Ecto neural progenitor cell (in vitro differentiated cells): ENCODE measurements at places on chromosomes 12 and 14.

- no peak for DNase-seq
Measured at GRCh38 chr12:84416626-84417025, 496.0 kb downstream of the SLC6A15 start.

DNA sequence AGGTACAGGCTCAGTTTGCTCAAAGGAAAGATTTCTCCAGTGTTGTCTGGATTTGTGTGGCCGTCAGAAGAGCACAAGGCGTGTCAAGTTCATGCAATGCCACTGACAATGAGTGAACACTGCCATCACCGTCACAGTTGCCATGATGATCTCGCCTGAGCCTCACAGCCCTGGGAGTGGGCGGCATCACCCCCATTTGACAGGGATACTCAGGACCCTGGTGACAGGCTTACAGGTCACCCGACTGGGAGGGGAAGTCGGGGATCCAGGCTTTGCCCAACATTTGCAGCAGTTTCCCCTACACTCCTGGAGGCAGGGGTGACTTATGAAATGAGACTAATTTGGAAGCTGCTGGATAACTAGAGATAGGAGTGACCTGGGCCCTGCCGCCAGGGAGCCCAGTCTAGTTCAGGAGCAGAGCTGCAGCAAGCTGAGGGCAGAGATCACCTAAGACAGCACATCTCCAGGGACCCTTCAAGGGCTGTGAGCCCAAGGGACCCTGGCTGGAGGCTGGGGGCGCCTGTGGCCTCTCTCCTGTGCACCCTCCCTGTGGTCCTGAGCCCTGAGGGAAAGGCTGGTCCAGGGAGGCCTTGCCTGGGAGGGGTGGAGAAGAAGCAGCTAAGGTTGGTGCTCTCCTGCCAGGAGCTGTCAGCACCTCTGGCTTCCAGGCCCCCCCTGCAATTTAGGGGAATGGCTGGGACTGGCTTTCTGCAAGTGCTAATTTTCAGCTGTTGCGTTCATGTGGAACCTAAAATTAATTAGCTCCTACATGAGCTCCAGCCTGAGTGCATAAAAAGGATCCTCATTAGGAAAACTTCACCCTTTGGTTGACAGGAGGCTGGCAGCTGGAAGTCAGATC is 32.4 kb upstream of the BEGAIN start:
- DNase-seq: no peak

GRCh38 chr12:31650918-31651317 is 8.6 kb upstream of the ETFBKMT start:
- DNase-seq: no peak

DNA sequence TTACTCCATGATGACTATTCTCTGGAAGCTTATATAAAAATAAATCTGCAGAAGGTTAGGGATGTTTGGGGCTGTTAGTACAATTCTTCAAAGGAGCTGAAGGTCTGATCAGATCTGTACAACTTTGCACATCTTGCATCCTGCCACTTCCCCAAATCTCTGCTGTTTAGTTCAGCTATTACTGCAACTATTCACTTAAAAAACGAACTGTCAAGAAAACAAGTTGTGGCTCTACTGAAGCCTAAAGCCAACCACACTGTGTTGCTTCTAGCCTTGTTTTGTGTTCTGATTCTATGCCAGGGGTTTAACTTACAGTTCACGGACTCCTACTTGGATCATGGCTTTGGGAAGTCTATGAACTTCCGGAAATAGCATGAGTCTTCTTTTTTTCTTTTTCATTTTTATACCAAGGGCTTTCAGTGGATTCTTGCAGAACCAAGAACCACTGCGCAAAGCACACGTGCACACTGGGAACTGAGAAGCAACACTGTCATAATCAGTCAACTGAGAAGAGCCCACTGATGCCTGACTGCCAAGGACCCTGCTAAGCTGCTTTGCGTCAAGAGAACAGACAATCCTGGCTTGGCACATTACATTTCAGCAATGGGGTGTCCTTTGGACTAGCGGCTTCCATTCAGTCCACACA is 66.3 kb upstream of the EEA1 start:
- no peak for DNase-seq

GRCh38 chr12:15547691-15548090 is 225.4 kb downstream of the PTPRO start:
- no peak for DNase-seq

- no peak for DNase-seq
Measured at GRCh38 chr14:67952786-67953185, 133.2 kb downstream of the RAD51B start.

- DNase-seq: no peak
Measured at GRCh38 chr12:25263594-25263993, 12.9 kb upstream of the KRAS start.

GRCh38 chr12:109595321-109595902 is 21.8 kb downstream of the MVK start:
- no peak for DNase-seq

DNA sequence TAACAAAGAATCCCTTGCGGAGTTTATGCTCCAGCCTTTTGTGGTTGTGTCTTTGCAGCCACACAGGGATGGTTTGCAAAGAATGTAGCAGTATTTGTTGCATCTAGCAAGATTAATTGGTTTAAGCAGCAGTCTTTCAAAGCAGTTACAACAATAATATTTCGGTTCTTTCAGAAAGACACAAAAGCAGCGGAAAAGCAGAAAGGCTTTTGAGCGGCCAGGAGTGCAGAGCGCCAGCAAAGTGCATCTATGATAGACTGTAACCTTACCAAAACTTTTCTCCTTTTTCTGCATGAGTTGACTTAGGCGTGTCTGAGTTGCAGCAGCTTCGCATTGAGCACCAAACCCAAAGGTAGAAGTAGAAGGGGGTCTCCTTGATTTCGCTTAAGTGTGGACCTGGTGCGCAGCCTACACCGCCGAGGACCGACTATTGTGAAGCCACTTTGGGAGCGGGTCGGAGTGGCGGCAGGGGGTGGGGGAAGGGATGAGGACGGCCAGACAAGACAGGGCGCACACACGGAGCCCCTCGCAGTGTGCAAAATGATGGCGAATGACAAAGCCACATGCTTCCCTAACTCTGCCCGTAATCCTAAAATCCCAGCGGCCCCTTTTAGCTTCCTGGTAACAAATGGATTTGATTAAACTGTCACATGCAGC is 1.2 kb downstream of the LMO3 start:
- DNase-seq: peak; percentile 73

DNA sequence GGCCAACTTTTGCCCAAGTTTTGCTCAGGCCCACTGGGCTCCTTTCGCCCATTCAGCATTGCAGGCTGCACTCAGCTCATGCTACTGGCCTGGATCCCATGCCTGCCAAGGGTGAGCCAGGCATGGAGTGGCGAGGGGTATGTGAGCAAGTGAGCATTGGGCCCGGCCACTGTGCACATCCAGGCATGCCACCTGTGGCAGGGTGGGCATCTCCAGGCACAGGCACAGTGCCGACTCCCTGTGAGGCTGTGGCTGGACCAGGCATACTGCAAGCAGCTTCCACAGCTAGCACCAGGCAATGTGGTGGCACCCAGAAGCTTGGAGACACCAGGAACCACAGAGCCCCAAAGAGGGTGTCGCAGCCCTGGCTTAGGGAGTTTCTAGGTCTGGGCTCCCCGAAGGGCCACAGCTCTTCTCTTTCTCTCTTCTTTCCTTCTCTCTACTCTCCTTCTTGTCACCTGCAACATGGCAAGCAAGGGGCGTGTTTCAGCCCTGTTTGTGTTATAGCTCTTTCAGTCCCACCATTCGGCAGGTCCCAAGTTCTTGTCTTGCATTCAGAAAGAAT is 15.6 kb downstream of the FAM186A start:
- DNase-seq: no peak

GRCh38 chr12:122918827-122919226 is 22.9 kb upstream of the VPS37B start:
- no peak for DNase-seq

DNA sequence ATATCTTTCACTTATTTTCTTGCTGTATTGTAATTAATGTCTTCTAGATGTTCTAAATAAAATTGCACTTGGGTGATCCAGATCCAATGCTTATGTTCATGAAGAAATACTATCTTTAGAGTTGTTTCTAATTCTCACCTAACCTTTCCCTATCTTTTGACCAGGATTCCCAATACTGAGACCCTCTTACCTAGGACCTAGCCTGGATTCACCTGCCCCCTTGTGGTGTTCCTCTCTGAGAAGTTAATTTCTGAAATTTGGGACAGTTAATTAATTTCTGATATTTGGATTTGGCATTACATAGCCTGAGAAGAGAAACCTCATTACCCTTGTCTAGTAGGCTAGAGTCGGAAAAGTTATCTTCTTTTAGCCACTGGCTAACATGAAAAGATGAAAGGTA is 29.5 kb downstream of the FOXA1 start:
- no peak for DNase-seq

DNA sequence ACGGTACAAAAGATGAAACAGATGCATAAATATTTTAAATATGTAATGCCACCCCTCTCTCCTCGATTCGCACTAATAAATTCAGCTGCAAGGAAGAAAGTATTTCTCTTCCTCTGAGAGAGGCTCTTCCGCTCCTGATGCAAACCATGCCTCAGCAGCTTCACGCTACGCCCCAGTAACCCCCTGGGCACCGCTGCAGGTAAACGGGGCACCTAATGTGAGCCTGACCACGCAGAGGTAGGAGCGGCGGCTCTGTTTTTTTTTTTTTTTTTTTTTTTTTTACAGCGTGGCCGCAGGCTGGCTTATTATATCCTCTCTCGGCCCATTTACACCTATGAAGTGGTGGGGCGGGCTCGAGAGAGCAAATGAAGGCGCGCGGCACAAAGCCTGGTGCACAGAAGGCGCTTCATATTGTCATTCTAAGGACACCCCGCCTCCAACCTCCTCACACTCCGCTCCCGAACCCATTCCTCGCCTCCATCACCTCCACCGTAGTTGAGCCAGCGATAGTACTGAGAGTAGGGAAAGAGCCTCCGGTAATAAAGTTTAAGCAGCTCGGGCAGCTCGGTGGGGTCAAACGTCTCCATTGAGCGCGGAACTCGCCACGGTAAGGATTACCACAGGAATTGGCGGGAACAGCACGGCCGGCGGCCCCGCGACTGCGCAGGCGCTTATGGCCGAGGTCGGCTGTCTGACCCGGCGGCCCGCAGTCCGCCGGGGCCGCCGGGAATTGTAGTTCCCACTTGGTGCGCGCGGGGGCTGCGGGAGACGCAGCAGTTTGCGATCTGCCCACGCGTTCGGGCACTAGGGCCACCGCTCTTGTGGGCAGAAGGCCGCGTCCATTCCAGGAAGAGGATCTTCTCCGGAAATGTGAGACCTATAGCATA is at the start of gene PRIM1:
Gene PRIM1 (minus strand): TSS at position 612 of the 887 bp plus-strand sequence. CDS start 25 bp downstream, at position 587.
- DNase-seq: peak; percentile 96

- no peak for DNase-seq
Measured at GRCh38 chr14:21528381-21529348, 2.5 kb upstream of the SALL2 start.

DNA sequence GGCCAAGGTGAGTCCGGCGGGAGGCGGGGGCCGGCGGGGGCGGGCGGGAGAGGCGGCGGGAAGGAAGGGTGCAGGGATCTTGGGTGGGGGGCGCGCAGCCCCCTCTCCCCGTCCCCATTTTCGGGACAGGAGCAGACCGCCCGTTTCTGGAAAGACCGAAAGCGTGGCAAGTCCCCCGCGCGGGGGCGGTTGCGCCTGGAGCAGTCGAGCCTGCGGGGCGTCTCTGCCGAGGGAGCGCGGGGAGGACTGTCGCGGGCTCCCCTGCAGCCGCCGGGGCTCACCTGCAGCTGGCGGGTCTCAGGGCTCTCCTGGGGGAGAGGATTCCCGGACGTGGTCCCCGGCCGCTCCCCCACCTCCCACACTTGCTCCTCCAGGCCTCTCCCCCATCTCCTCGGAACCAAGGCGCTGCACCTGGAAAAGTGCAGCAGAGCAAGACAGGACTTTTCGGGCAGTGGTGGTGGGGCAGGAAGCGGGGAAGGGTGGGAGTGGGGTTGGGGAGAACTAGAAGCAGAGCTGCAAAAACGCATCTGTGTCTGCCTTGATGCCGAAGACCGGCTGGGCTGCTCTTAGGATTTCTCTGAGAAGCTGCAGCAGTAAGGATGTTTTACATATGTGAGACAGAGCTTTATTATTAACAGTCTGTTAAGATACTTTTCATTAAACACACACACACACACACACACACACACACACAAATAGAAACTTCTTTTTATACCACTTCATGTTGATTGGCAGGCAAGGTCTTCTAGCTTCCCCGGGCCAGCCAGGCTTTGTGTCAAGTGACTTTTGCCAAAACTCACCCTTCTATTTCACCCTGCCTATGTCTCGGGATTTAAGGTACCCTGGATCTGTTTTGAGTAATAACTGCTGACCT is 677 bp downstream of the C12orf75 start:
- DNase-seq: peak; percentile 77

DNA sequence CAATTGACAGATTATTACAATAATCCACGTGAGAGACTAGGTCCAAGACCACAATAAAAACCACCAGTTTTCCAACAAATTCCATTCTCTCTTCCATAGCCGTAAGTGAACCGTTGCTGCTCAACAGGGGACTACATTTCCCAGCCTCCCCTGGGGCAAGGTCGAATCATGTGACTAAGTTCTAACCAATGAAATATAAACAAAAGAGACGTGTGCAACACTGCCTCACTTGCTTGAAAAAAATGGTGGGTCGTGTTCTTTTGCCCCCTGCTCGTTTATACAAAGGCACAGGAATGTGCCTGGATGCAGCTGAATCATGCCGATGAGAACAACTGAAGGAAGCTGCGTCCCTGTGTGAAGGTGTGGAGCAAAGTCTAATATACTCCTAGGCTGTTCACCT is 51.1 kb downstream of the HSPB8 start:
- peak; percentile 85 for DNase-seq

DNA sequence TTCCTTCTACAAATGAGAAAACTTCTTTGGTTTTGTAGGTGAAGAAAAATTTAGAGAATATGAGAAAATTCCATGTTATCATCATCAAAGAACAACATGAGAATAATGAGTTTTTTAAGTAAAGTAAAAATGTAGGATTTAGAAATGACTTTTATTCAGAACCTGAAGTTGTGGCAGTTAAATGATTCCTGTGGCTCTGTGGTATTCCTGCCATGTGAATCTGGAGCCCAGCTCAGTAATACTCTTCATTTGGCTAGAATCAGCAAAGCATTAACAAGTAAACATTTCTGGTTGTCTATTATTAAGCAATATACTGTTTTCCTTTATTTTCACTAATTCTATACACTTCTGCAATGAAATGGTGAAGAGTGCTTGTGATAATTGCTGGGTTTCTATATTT is 95.6 kb upstream of the E2F7 start:
- DNase-seq: no peak
